PC-3 (cell line): ENCODE measurements at places on chromosomes 2 and 18. TPM values are rescaled to one million over a fixed set of nuclear protein-coding genes. Genes with fewer than 3 reads are reported as not detected.

- H3K36me3 ChIP-seq = no peaks in the 10 kb centered on the region
- DNase-seq = no peak
- no peak overlapping the region for H3K27ac ChIP-seq
- no peaks in the 10 kb centered on the region for H3K27me3 ChIP-seq
- H3K4me1 ChIP-seq = no peaks in the 10 kb centered on the region
- no peak overlapping the region for H3K4me3 ChIP-seq
Measured at GRCh38 chr2:238874330-238875050, 26.6 kb downstream of the TWIST2 start.

DNA sequence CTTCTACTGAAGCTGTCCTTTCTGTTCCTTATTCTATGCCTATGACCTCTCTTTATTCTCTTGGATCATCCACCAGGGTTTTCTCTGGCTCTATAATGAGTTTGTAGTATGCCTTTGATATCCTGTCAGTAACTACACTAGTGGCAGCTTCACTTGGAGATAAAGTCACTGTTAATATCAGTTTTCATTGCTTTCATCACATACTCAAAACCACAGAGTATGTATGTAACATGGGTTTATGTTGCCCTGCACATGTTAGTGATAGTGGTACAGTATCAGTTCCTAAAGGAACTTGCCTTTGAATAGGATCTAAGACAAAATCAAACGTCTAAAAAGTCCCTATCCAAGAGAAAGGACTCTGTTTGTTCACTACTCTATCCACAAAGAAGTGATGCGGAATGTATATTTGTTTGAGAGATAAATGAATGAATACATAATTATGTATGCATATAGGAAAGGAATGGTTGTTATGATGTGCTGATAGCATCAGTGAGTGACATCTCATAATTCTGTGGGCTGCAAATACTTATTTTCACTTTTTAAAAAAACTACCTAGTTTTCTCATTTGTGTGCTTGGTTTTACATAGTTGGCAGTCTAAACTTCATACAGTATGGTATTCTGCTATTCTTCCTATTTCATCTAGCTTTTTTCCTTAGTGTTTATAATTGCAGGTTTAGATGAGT lies 45.1 kb downstream of the TET3 start:
- no peaks in the 10 kb centered on the region for H3K4me1 ChIP-seq
- H3K36me3 ChIP-seq = 0 out of 2 replicates have a peak, but pooled peaks cover 2% of the 10 kb centered on the region
- H3K27me3 ChIP-seq = no peaks in the 10 kb centered on the region
- no peak overlapping the region for H3K27ac ChIP-seq

The BUB1 gene
- 80.1 and 89.8 TPM in 2 replicates for total RNA-seq

The AGXT gene
- not detected in 2 replicates for total RNA-seq

DNA sequence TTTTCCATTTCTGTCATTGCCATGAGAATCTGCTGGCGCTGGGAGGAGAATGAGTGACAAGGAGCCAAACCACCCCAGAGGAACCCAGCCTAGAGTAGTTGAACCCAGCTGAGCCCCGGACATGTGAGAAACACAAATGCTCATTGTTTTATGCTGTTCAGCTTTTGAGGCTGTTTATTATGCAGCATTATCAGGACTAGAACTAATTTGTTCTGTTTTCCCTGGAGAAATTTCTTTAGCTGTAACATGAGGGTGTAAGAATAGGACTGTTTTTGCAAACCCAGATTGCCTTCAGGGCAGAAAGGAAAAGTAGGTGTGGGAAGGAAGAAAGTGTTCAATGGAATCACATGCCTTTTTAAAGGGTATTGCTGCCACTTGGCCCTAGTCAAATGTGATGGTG lies 28.5 kb upstream of the DOCK10 start:
- no peak for DNase-seq
- H3K4me3 ChIP-seq = no peak overlapping the region
- H3K36me3 ChIP-seq = no peaks in the 10 kb centered on the region
- H3K27me3 ChIP-seq = no peaks in the 10 kb centered on the region
- H3K27ac ChIP-seq = no peak overlapping the region
- no peaks in the 10 kb centered on the region for H3K4me1 ChIP-seq

GRCh38 chr2:223731503-223731902 lies 105.9 kb downstream of the AP1S3 start:
- no peak for DNase-seq
- H3K27ac ChIP-seq = no peak overlapping the region
- no peaks in the 10 kb centered on the region for H3K36me3 ChIP-seq
- H3K4me3 ChIP-seq = no peak overlapping the region
- H3K4me1 ChIP-seq = peaks cover 19% of the 10 kb centered on the region

The MARCO gene
- not detected in 2 replicates for total RNA-seq

The DTNA gene
- 7.8 and 11.6 TPM in 2 replicates for total RNA-seq

The CDK15 gene
- 2.4 TPM in 1 of 2 replicates, not detected in the other for total RNA-seq

- no peak overlapping the region for H3K27ac ChIP-seq
- H3K36me3 ChIP-seq = no peaks in the 10 kb centered on the region
Measured at GRCh38 chr2:22737144-22737543, 647.8 kb upstream of the KLHL29 start.

GRCh38 chr18:55115606-55116005 lies 156.3 kb upstream of the CCDC68 start:
- H3K27ac ChIP-seq = no peak overlapping the region
- DNase-seq = no peak
- H3K4me3 ChIP-seq = no peak overlapping the region
- no peaks in the 10 kb centered on the region for H3K4me1 ChIP-seq
- no peaks in the 10 kb centered on the region for H3K27me3 ChIP-seq

- H3K4me3 ChIP-seq = no peak overlapping the region
- DNase-seq = peak; percentile 62
- no peaks in the 10 kb centered on the region for H3K27me3 ChIP-seq
- no peak overlapping the region for H3K27ac ChIP-seq
Measured at GRCh38 chr2:200619279-200619678, 33.5 kb downstream of the AOX1 start.

- no peak for DNase-seq
- no peaks in the 10 kb centered on the region for H3K36me3 ChIP-seq
- peaks cover 45% of the 10 kb centered on the region for H3K4me1 ChIP-seq
- no peak overlapping the region for H3K4me3 ChIP-seq
Measured at GRCh38 chr2:105645938-105646773, 98.6 kb upstream of the NCK2 start.

GRCh38 chr2:200317975-200318374 lies 11.5 kb downstream of the SPATS2L start:
- no peaks in the 10 kb centered on the region for H3K27me3 ChIP-seq
- H3K36me3 ChIP-seq = peaks cover 10% of the 10 kb centered on the region
- H3K4me3 ChIP-seq = peak overlapping the region; percentile 37
- peak; percentile 42 for DNase-seq
- peaks cover 72% of the 10 kb centered on the region for H3K4me1 ChIP-seq
